A549 (cell line): ENCODE measurements at places on chromosomes 11 and 22. TPM values are rescaled to one million over a fixed set of nuclear protein-coding genes. Genes with fewer than 3 reads are reported as not detected.

- no peak for DNase-seq
These were observed 69.9 kb downstream of the PACSIN2 start for GRCh38 chr22:42945027-42945426.

Gene MUC5AC
- polyA plus RNA-seq = 0.18 to 0.55 TPM (median 0.18 TPM) in 3 replicates

GRCh38 chr22:44153710-44154109 lies 27.0 kb upstream of the PARVG start:
- no peak for DNase-seq

DNA sequence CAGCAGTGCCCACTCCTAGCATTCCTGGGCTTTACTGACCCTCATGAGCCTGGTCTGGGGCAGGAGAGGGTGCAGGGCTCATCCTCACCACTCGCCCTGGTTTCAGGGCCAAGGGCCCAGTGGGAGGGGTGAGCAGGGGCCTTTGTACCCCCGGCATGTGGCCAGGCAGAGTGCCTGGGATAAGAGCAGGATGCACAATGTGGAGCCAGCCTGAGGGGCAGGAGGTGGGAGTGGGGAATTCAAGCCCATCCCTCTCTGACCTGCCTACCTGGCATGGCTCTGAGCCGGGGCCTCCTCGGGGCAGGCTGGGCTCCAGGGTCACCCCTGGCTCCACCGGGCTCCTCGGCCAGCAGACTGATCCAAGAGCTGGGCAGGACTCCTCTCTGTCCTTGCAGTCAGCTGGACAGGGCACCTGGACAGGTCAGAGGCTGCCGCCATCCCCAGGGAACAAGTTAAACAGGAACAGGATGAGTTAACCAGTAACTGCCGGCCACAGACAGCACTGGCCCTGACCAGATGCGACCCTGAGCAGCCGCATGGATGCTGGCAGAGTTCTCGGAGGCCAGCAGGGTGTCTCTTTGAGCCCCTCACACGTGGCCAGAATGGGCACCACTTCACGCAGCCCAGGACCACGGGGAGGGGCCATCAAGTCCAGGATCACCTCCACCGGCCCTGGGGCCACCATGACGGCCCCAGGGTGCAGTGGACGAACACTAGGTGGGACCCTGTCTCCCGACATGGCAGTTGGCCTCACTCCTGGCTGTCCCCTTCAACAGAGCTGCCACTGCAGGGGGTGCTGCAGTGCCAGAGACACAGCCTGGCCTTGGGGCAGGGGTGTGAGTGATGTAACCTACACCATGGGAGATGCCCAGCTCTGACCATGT lies 5.0 kb downstream of the SIGIRR start:
- no peak for DNase-seq

Gene LMF2
- 31.8 to 34.2 TPM (median 32.5 TPM) in 3 replicates for polyA plus RNA-seq

DNA sequence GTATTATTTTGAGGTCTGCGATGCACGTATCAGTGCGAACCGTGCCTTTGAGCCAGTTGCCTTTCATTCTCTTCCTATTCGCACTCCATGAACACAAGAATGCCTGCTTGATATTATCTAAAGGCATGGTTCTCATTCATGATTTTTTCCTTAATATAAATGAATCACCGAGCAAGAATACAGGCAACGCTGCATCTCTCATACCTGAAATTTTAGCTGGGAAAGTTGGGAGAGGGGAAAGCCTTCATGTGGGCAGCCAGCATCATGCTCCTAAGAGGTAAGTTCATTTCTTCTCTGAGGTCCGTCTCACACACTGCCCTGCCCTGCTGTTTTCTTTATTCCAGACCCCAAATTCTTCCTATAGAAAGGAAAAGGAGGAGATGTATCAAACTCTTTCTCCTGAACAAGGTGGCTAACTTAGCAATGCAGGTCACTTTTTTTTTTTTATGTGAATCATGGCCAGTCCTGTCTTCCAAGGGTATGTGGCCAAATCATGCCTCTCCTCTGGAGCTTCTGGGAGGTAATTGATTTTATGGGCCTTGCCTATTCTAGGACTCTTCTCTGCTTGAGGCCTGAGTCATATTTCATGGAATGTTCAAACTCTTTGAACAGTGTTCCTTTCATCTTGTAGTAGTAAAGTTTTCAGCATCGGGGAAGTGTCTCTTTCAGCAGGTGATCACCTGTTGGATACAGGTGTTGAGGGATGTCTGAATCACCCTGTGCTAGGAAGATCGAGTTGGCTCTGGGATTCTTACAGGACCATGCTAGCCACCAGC lies 3.2 kb downstream of the GLB1L2 start:
- no peak for DNase-seq

DNA sequence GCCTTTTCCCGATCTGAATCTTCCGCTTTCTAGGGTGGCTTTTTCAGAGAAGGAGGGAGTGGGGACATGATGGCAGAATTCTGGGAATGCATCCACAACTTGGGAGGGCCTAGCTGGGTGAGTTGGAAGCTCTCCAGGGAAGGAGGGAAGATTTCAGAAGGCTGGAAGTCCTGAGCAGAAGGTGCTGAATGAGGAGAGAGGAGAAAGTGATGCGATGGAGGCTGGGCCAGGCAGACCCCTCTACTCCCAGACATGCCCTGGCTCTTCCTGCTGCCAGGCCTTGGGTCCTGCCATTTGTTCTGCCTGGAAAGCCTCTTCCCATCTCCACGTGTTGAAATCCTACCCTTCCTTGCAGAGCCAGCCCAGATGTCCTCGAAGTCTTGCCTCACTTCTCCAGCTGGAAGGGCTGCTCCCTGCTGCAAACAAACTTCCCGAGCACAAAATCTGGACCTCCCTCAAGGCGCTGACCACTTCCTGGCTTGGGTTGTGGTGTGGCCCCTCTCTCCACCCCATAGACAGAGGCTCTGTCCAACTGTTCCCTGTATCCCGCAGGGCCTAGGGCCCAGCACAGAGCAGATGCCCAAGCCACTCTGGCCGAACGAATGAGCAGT lies 16.8 kb downstream of the LRRC32 start:
- DNase-seq = no peak

DNA sequence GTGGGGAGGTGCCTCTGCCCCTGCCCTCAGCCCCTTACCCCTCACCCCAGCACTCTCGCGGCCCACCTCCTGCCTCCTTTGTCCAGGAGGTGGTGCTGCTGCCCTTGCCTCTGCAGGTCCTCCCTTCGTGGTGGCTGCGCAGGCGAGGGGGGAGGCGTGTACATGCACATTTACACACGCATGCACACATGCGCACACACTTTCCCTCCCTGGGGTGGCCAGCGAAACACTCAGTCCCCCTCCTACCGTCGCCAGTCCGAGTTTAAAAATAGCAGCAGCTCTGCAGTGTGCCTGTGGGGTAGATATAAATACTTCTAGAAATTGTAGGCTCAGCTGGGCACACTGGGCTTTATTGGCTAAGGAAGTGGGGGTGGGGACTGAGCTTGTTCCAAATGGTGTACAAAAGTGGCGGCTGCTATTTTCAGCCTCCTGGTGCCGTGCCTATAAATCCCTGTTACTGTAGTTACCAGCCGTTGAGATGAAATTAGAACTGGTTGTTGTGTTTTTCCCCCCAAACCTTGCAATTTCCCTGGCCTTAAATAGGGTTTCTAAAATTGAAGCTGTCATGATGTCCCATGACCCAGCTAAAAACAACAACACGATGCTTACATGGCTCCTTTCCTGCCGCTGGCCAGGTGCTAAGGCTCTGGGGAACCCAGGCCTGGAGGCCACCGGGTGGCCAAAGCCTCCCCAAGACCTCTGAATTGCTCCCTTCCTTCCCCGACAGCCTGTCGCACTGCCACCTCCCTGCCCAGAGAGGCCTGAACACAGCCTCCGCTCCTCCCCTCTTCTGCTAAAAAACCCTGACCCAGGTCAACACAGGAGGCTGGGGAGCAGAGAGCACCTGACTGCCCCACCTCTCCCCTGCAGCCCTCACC lies 12.4 kb downstream of the PICK1 start:
- DNase-seq = no peak

DNA sequence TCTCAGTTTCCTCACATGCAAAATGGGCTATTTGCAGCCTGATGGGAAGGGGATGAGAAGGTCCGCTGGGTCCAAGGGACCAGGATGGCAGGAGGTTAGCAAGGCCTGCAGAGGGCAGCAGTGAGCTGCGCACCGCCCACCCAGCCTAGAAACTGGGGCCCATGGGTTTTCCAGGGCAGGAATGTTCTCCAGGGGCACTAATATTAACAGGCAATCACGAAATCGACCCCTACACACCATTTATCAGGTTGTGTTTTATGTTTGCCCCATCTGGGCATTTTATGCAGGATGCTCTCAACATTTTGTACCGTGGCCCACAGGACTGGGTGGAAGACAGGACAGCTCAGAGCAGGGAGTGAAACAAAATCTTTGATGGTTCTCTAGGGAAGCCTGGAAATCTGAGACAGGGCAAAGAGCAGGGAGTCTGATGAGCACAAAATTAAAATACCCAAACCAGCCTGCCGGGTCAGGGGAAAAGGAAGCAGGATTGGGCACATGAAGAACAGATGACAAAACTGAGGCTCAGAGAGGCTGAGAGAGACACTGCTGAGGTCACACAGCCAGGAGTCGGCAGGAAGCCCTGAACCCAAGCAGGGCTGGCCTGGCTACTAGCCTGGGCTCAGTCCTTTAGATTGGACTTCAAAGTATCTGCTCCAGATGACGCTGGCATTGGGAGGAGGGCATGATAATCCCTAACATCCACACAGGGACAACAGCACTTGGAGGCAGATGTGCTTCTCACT lies 1.6 kb upstream of the BCR start:
- DNase-seq = peak; percentile 55

Gene OR51I1
- polyA plus RNA-seq = not detected in 3 replicates

- DNase-seq = no peak
These were observed 12.3 kb upstream of the GNAZ start for GRCh38 chr22:23058063-23058462.

- no peak for DNase-seq
These were observed 800.9 kb upstream of the TENM4 start for GRCh38 chr11:80241766-80242165.

Gene MRGPRX4
- polyA plus RNA-seq = not detected in 3 replicates

Gene TRIM6
- polyA plus RNA-seq = 22.6 to 27.5 TPM (median 22.9 TPM) in 3 replicates

DNA sequence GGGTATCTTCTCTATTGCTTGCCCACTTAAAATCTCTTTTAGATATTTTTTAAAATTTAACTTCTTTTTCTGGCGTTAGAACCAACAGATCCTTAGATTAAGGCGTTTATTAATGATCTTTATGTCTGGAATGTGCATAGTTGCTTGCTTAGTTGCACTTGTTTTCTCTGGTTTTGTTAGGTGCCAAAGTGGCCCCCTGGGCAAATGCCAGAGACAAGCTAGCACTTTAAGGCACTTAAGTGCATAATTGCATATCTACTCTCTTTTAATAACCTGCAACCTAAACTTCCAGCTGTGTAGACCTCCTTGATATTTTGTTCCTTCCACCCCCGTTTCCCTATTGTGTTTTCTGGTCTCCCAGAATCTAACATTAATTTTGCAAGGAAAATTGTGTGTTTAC lies 3.3 kb downstream of the RBM4 start:
- no peak for DNase-seq

DNA sequence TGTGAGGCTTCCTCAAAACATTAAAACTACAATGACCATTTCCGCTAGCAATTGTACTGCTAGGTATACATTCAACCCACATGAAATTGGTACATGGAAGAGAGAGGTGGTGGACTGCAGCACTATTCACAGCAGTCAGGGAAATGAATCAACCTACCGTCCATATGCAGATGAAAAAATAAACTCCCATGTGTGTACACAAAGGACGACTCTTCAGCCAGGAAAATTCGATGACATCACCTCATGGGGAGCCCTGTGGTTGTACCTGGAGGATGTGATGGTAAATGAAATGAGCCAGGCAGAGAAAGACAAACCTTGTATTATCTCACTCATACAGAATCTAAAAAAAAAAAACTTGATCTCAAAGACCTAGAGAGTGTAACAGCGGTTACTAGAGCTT lies 23.3 kb downstream of the RFPL3 start:
- DNase-seq = no peak

Gene PRRG4
- 0.72 to 1.4 TPM (median 1.3 TPM) in 3 replicates for polyA plus RNA-seq

Gene C11orf42
- polyA plus RNA-seq = not detected in 3 replicates

Gene PTGDR2
- polyA plus RNA-seq = 0.07 to 0.19 TPM (median 0.16 TPM) in 3 replicates

Gene APOL5
- not detected in 3 replicates for polyA plus RNA-seq

DNA sequence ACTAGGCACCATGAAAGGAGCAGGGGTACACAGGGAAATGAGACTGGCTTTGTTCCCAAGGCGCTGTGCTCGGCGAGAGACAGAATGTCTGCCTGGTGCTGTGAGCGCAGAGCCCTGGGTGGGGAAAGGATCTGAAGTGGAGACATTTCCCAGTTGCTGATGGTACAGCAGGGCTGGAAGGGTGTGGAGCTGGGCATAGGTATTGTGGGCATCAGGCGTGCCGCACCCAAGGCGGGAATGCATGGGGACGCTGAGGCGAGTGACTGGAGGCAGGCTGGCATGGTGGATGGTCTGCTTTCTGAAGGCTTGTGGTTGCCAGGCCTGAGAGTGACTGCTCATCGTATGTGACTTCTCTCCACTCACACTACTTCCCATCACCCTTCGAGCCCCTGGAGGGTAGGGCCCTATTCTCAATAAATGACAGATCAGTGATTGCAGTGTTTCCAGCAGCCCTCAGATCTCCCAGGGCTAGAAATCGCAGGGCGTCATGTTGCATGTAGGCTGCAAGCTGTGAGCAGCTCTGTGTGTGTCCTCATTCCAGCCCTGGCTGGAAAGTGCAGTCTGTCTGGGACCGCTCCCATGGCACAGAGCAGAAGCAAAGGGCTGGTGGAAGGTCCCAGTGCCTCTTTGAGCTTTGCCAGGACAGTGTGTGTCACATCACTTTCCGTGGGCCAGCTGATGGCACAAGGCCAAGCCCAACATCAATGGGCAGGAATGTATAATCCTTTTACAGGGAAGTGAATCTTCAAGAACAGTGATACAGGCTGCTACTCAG lies 67.7 kb downstream of the TBC1D22A start:
- DNase-seq = peak; percentile 43

Gene ADAMTS8
- 0.26 to 0.34 TPM (median 0.33 TPM) in 3 replicates for polyA plus RNA-seq

DNA sequence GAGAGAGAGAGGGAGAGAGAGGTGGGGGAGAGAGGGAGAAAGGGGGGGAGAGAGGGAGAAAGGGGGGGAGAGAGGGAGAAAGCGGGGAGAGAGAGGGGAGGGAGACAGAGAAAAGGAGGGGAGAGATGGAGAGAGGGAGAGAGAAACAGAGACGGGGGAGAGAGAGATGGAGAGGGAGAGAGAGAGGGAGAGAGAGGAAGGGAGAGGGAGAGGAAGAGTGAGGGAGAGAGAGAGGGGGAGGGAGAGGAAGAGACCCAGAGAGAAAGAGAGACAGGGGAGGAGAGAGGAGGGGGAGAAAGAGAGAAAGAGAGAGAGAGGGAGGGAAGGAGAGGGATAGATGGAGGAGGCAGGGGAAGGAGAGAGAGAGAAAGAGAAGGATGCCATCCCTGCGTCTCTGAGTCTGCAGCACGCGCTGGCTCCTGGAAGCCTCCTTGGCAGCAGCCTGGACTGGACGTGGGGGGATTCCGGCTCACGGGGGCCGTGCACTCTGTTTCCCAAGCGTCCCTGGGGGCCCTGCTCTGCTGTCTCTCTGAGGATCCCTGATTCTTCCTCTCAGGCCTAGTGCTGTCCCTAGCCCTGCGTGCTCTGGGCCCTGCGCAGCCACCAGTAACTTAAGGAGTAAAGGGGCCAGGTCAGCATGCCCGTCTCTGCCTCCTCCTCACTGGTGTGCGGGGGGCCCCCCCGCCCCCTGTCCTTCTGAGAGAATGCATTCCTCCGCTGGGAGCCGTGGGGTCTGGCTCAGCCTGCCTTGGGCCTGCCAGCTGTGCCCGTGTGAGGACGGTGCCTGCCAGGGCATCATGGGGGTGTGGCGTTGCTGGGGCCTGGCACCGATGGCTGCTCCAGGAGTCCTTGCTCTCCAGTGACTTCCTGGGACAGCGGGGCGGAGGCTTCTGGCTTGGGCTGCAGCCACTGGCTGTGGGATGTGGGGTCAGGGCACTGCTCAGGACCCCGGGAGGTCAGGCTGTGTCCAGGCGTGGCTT lies 429.5 kb downstream of the TBC1D22A start:
- no peak for DNase-seq

Gene VPREB3
- 0.37 to 0.61 TPM (median 0.52 TPM) in 3 replicates for polyA plus RNA-seq

Gene RIC3
- 1.7 to 3.3 TPM (median 2.3 TPM) in 3 replicates for polyA plus RNA-seq
